ENCODE measurements at places on chromosomes 16 and 17.

GRCh38 chr17:2244545-2245525 lies 58.8 kb downstream of the SMG6 start:
- peak; percentile 88 for DNase-seq

- no peak for DNase-seq
Observed at GRCh38 chr16:78005881-78006280, 16.5 kb upstream of the CLEC3A start.

GRCh38 chr17:57085448-57086068 lies 512 bp downstream of the AKAP1 start:
- DNase-seq: peak; percentile 71

- no peak for DNase-seq
Observed at GRCh38 chr17:60077672-60078519, 825 bp downstream of the HEATR6 start.

DNA sequence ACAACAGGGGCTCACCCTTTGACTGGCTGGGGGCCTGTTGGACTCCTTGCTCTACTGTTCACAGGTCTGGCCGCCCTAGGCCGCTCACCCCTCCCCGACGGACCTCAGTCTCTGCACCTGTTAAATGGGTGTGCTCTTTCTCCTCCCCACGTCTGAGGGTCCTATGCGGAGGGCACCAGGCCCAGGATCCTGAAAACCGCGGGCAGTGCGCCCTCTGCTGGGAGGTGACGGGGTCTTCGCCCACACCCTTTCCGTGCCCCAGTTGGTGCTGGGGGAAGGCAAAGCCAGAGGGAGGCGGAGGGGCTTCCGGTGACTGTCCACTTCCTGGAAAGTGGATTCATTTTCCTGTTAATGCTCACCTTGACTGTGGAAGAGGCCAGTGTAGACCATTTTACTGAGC lies 1010.9 kb downstream of the KCNJ18 start:
- no peak for DNase-seq

GRCh38 chr16:56480776-56481467 lies 29.6 kb downstream of the OGFOD1 start:
- no peak for DNase-seq

DNA sequence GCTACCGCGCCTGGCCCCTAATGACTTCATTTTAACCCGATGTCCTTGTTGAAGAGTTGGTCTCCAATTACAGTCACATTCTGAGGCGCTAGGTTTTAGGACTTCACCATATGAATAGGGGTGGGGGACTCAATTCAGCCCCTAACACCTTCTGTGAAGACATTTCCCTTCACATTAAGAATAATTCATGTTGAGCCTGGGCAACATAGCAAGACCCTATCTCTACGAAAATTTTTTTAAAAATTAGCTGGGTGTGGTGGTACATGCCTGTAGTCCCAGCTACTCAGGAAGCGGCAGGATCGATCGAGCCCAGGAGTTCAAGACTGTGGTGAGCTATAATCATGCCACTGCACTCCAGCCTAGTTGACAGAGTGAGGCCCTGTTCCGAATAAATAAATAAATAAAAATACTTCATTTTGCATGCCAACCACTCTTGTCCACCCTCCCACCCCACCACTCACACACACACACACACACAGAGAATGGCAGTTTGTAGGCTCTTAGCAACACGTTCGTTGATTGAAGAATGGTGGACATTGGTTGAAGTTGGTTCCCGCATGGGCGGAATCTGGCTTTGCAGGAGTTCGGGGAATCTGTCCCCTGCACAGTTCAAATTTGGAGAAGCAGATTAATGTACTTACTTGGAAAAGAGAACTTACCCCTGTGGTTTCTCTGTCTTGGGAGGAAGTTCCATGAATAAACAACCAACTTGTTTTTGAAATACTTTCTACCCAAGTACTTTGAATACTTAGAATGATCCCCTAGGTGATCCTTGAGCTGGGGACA lies 27.8 kb upstream of the TVP23A start:
- no peak for DNase-seq

DNA sequence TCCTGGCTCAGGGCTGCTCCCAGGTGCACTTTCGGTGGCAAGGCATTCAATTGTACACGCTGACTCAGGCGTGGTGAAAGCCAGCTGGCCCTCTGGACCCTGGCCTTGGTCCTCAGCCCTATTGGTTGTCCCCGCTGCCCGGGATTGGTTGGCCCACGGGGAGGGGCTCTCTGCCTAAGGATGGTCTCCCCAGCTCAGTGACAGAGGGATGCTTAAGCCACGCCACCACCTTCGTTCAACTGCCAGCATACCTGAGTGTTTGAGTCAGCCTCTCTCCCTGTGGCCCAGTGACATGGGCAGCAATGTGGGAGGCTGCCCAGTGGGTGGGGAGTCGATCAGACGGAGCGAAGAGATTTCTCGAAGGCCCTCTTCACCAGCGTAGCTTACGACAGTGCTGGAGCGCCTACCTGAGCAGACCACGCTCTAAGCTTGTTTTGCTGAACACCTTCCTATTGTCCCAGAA lies 30.3 kb downstream of the IRF8 start:
- no peak for DNase-seq

DNA sequence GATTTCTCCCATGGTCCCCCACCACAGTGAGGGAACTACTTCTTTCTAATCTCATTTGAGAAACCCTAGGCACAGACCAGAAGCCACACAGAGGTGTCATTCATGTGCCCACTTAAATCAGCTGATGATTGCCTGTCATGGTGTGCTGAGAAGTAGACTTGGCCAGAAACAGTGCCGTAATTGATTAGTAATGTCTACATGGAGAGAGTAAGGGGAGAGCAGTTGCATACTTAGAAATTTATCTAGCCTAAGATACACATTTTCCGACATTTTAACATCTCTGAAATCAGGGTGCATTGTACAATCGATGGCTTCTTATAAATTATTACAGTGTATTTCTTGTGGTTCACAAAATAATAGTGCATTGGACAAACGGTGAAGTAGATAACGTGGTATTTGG lies 271.8 kb downstream of the IRF8 start:
- no peak for DNase-seq

DNA sequence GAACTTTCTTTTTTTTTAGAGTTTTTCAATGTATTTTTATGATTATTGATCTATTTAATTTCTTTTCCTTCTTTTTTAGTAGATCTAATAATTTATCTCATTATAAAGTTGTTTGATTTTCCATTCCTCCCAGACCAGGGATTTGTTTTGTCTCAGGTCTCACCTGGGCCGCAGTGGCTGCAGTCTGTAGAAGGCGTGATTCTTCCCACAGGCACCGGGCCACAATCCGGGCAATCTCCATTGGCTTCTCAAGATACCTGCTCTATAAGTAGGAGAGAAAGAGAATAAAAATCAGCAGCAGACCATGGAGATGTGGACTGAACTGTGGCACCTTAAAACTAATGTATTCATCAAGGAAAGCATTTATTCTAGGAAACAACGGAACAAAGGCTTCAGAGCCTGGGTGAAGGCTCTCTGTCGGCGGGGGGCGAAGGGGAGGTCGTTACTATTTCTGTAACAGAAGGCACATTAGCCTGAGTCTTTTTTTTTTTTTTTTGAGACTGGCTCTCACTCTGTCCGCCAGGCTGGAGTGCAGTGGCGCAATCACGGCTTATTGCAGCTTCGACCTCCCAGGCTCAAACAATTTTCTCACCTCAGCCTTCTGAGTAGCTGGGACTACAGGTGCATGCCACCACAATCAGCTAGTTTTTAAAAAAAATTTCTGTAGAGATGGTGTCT lies 42.7 kb downstream of the STAT3 start:
- DNase-seq: no peak

GRCh38 chr16:86575754-86576557 lies 2.4 kb upstream of the FOXL1 start:
- peak; percentile 95 for DNase-seq

DNA sequence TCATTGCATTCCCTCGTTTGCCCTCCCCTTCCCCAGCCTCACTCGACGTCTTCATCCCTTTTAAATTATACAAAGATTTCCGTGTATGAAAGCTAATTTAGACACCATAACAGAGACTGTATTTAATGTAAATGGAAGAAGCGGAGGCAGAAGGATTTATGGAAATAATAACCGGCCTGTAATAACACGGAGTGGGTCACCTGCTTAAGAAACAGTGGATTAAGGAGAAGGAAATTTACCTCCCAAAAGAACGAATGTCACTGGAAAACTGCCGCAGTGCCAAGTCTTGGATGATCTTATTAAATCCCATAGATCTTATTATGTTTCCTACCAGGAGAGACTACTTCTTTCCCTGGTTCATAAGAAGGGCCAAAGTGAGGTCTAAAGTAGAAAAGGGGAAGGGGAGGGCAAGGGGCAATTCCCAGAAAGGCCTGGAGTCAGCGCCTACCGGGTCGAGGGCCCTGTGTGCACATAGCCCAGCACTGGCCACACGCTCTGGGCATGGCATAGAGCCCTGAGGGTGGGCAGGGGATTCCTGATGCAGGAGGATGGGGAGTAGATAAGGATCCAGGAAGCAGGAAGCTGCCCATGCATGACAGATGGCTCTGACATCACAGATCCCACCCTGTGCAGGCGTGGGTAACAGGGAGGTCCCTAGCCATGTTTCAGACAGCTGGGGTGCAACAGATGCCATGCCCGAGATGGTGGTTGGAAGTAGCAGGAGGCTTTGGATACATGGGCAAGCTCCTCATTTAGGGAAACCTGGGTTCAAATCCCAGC lies 56.2 kb upstream of the RPL38 start:
- peak; percentile 13 for DNase-seq

DNA sequence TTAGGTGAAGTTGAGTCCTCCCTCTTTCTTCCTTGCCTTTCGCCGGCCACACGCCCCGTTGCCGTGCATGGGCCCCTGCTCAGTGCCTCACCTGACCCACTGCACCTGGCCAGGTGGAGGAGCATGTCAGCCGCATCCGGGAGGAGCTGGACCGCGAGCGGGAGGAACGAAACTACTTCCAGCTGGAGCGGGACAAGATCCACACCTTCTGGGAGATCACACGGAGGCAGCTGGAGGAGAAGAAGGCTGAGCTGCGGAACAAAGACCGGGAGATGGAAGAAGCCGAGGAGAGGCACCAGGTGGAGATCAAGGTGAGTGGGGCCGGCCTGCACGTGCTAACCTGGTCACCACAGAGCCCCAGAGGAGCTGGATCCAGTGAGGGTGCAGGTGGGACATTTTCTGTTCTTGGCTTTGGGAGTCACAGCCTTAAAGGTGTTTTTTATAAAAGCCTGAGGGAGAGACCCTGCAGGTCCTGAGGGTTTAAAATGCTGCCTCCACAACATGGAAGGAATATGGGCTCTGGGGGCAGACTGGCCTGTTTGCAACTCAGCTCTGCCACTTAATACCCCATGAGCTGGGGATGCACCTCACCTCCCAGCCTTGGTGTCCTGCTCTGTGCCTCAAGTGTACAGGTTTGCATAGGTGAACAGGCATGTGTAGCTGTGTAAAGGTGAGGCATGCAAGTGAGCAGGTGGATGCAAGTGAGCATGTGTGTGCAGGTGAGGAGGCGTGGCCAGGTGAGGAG lies 12.1 kb upstream of the DBNDD1 start:
- no peak for DNase-seq

DNA sequence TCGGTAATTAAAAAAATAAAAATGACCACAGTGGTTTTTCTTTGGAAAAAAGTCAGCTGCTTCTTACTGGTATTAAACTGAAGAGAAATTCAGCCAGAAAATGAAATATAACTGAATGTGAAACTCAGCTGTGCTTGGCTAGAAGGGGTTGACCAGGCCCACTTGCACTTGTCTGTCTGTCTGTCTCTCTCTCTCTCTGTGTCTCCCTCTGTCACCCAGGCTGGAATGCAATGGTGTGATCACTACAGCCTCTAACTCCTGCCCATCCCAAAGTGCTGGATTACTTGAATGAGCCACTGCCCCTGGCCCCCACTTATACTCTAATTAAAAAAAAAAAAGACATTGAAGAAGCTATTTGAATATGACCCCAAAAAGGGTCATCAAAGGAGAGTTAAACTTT lies 17.3 kb upstream of the AKAP1 start:
- DNase-seq: no peak

GRCh38 chr17:27634026-27634335 lies 3.0 kb downstream of the LGALS9 start:
- DNase-seq: no peak

- DNase-seq: no peak
Observed at GRCh38 chr17:17719966-17720543, 38.8 kb downstream of the RAI1 start.

- no peak for DNase-seq
Observed at GRCh38 chr17:81256616-81257015, 17.5 kb downstream of the NDUFAF8 start.

GRCh38 chr17:82098939-82099763 lies 1.1 kb upstream of the FASN start:
- no peak for DNase-seq

DNA sequence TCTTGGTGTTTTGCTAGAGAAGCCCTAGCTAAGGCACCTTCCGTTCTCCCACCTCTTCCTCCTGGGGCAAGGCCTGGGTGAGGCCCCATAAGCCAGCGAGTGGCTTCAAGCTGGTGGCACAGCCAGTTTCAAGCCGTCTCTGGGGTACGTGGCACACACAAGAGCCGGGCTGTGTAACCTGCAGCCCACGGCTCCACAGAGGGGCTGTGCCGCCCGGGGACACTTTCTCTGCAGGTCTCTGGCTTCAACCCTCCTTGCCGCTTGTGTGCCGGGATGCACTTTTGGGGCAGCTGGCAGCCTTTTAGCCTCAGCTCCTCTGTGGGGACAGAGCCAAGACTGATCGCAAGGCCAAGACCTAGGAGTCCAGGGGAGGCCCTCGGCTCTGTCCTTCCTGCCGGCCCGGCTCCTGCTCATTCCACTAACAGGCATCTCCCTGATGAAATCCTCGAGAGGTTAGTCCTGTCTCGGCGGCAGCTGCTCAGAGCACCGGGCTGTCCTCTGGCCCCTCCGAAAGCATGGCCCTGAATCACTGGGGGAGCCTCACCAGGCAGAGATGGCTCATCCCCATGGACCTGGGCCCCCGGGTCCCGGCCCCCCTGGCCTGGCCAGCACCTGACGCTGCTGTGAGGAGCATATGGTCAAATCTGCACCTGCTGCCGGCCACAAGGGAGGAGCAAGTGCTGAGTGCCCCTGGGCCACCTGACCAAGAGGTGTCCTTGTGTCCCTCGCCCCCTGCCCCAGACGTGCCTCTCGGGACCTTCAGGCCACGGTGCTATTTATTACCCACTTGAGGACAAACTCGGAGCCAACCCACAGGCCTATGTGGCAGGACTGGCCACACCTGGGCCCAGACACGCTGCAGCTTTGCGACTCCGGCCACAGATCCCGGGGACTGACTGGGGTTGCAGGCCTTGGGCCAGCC lies 98.5 kb downstream of the METRNL start:
- peak; percentile 29 for DNase-seq

- no peak for DNase-seq
Observed at GRCh38 chr16:75416904-75417565, 16.3 kb downstream of the CFDP1 start.

GRCh38 chr17:78307887-78308638 lies 51.8 kb downstream of the SOCS3 start:
- DNase-seq: peak; percentile 86

- DNase-seq: no peak
Observed at GRCh38 chr16:76035689-76036088, 241.5 kb upstream of the CNTNAP4 start.

Measured in H9 (cell line).